ENCODE measurements at places on chromosomes 2 and 18.

DNA sequence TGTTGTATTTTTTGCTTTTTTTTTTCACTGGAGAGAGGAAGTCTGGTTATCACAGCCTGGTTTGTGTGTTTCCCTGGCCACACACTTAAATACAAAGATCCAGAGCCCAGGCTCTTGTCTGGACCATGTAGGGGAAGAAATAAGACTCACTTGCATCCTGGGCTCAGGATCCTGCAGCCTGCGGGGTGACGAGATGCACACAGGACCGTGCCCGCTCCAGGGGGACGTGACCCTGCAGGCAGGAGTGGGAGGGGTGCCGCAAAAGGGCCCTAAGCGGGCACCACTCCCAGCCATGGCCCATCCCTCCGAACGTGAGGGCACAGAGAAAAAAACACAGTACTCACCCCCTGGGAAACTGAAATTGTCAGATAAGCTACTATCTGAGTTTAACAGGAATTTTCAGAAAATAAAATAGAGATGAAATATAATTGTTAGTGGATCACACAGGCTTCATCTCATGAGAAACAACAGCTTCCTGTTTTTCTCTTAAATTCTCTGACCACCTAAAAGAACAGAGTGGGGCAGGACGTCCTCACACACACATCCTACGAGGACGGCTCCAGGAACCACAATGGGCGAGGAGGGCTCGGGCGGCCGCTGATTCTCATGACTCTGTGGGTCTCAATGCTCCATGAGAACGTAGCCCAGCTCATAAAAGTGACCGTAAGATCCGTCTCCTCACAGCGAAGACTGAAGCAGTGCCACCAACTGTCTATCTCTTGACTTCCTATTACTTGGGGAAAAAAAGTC, 142.6 kb upstream of the ALKAL2 start:
- no peak for DNase-seq

DNA sequence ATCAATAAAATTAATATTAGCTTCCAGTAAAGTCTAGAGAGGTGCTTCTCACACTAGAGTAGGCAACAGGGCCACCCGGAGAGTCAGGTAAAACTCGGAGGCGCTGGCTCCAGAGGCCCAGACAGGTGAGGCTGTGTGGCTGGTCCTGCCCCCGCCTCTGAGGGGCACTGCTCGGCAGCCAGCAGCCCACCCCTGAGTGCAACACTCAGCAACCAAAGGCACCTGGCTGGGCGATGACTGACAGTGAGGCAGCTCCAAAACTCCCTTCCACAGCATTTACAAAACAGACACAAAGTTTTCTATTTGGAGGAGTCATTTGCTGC, 138.8 kb upstream of the ID2 start:
- no peak for DNase-seq

GRCh38 chr2:186724736-186725135, 30.9 kb downstream of the FAM171B start:
- no peak for DNase-seq

DNA sequence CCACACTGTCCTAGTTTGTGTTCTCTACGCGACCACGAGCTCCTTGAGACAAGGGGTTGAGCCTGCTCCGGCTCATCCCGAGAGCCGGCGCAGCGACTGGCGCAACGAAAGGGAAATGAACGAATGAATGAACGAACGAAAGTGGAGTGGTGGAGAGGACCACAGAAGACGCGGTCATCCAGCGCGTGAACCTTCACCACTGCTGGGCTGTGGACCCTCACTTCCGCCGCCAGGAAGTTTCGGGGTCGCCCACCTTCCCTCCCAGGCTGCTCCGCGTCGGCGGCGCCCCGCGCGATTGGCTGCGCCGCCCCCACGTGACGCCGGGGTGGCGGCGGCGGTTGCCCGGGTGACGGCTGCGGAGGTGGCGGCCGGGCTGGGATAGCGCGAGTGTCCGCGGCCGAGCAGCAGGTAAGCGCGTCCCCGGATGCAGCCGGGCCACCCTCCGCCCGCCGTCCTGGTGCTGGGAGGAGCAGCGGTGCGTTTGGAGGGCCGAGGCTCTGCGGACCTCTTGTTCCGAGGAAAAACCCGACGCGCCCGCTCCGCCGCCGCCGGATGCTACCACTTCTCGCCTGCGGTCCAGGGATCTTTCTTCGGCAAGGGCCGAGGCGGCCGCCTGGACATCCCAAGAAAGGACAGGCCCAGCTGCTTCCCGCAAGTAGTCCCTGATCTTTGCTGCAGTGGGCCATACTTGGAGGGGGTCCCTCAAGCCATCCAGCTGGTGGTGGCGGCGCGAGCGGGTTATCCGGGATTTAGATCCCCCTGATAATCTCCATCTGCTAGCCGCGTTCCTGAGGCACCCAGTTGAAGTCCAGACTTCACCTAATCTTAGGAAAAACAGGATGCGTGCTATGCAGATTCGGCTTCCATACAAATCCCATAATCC, at the start of gene ARMC9:
TSS of gene ARMC9 (plus strand) at position 341 of the 883 bp plus-strand sequence. CDS start 7,608 bp downstream, outside the sequence.
- peak; percentile 83 for DNase-seq

DNA sequence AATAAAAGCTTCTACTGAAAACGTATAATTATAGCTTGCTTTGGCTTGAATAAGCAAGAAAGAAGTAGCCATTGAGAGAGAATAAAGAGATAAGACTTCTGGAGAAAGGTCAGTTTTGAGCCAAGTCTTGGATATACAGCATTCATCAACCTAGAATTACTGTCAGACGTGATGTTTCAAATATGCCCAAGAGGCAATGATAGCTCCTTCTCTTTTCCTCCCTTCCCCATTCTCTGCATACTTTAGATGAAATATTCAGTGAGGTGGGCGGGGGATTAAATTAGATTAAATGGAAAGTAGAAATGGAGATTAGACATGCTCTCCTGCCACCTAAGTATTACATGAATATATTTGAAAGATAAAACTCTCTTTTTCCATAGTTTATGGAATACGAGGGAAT, 8.7 kb downstream of the ANTXR1 start:
- no peak for DNase-seq

DNA sequence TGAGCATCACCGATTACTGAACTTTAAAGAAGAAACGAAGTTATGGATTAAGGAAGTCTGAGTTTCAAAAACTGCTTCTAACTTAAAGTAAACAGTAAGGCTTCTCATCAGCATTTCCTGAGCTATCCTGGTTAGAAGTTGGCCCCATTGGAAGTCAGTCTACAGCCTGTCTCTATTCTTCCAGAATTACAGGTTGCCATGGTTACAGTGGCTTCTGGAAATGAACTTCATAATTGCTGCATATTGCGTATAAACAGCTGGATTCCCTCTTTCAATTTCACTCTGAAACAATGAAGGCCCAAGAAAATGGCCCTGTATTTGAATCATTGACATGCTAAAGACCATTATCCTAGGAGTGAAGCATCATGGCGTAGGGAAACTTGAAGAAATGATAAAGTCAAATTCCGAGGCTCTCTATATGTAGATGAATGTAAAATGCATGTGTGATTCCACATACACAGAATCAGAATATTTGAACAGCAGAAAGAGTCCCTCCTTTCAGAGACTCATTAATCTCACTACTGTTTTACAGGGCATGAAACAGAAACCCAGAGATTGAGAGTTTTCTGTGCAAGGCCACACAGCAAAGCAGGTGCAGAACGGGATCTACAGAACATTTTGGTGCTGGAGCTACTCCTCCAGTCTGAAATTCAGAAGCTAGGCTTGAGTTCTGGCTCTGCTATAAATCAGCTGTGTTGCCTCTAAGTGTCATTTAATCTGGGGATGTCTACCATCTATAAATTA, 856.4 kb upstream of the CELF4 start:
- DNase-seq, result no peak

GRCh38 chr2:3807853-3808252, 104.5 kb downstream of the DCDC2C start:
- no peak for DNase-seq

- no peak for DNase-seq
Observed at GRCh38 chr2:148459377-148459778, 185.2 kb upstream of the EPC2 start.

- no peak for DNase-seq
Observed at GRCh38 chr18:76053551-76053950, 441.5 kb downstream of the ZNF516 start.

GRCh38 chr2:71608034-71608433, 154.7 kb downstream of the DYSF start:
- DNase-seq, result peak; percentile 10

DNA sequence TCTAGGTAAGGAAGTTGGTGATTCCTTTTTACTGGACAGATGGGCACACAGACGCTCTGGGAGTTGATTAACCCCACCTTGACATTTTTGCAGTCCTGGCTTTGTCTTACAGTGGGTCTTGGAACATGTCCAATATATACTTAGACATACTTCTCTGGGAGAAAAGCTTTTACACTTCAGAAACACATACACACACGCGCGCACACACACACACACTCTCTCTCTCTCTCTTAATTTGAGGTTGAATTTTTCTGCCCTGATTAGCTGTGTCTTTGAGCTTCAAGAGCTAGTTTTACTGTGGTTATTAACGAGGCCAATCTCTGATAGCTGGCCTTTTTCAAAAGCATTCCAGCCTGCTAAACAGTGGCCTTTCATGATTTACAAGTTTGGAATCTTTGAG, 215.0 kb downstream of the MYCN start:
- no peak for DNase-seq

DNA sequence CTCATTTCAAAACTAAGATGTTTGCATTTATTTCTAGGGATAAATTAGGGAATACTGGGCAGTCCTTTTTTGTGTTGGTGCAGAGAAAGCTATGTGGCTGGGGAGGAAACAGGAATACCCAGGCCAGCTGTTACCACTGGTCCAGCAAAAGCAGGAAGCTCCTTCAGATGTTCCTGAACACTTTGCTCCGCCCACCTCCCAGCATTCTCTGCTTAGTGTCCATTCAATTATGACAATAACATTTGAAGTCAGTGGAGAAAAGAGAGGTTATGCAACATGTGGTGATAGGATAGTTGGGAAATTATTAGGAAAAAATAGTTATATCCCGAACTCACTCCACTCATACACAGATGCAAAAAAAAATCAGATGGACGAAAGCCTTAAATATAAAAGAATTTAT, 22.1 kb upstream of the ARPC2 start:
- DNase-seq, result no peak

- DNase-seq, result no peak
Observed at GRCh38 chr18:63591725-63592124, 4.6 kb downstream of the SERPINB13 start.

GRCh38 chr2:232455426-232456255, at the start of gene ALPI:
ALPI (plus strand) TSS chr2:232456153; CDS start chr2:232456200, 47 bp downstream.
- peak; percentile 10 for DNase-seq

DNA sequence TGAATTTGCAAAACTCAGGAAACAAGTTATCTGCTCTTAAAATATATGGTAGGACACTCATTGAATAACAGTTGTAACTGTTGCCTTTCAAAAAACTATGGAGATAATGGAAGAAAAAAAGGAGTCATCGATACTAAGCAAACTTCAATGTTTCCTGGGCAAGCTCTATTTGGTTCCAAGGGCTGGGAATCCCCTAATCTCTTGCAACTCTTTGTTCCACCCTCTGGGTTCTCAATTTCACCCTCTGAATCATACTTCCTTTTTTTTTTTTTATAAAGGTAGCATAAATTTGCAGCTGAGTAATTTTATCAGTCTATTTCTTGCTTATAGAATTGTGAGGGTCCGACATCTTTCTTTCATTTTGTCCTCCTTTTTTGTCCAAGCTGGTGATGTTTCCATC, 36.7 kb downstream of the SLC9A4 start:
- DNase-seq, result no peak

DNA sequence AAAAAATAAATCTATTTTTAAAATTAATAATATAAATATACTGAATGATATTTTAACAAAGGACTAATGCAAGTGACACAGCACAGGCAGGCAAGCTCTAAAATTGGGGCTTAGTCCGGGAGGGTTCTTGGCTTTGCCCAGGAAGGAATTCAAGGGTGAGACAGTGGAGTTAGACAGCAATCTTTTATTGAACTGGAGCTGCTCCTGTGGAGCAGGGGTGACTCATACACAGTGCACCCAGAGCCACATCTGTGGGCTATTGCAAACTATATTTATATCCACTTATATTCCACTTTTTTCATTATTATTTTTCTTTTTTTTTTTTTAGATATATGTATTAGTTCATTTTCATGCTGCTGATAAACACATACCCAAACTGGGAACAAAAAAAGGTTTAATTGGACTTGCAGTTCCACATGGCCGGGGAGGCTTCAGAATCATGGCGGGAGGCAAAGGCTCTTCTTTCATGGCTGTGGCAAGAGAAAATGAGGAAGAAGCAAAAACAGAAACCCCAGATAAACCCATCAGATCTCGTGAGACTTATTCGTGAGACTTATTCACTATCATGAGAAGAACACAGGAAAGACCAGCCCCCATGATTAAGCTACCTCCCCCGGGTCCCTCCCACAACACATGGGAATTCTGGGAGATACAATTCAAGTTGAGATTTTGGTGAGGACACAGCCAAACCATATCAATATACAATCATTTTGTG, 437.1 kb downstream of the BCL11A start:
- no peak for DNase-seq

- no peak for DNase-seq
Observed at GRCh38 chr2:235594041-235594440, 100.2 kb downstream of the AGAP1 start.

GRCh38 chr2:189147361-189147760, 32.2 kb downstream of the COL5A2 start:
- DNase-seq, result no peak

DNA sequence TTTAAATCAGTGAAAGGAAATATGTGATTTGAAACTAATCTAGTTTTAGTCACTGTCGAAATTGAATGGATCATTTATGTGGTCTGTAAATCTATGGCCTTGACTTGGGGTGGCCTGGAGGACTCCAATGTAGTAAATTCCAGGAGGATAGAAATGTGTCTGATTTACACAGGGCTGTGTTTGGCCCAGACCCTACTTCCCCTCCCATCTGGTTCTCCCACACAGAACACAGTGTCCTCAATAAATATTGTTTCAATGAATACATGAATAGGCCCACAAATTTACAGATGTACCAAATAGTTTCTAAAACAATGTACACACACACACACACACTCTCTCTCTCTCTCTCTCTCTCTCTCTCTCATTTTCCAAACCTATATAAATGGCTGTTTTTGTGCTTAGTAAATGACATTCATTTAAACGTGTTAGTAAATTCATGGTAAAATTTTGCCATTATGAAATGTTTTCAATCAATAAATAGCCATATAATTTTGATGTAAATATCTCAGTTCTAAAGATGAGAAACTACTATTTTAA, 1.9 kb downstream of the CCDC68 start:
- no peak for DNase-seq

- DNase-seq, result no peak
Observed at GRCh38 chr2:182446087-182446486, 19.3 kb upstream of the PDE1A start.

Measured in activated naive CD4-positive, alpha-beta T cell treated with anti-CD3 and anti-CD28 coated beads, Interleukin-2, amount 10 ng/mL, durations not matched to agents 7 days and 5 days (primary cell).